ENCODE measurements at places on chromosomes 1 and 21. TPM values are rescaled to one million over a fixed set of nuclear protein-coding genes. Genes with fewer than 3 reads are reported as not detected.

DCDC2B gene
- total RNA-seq = not detected

DNA sequence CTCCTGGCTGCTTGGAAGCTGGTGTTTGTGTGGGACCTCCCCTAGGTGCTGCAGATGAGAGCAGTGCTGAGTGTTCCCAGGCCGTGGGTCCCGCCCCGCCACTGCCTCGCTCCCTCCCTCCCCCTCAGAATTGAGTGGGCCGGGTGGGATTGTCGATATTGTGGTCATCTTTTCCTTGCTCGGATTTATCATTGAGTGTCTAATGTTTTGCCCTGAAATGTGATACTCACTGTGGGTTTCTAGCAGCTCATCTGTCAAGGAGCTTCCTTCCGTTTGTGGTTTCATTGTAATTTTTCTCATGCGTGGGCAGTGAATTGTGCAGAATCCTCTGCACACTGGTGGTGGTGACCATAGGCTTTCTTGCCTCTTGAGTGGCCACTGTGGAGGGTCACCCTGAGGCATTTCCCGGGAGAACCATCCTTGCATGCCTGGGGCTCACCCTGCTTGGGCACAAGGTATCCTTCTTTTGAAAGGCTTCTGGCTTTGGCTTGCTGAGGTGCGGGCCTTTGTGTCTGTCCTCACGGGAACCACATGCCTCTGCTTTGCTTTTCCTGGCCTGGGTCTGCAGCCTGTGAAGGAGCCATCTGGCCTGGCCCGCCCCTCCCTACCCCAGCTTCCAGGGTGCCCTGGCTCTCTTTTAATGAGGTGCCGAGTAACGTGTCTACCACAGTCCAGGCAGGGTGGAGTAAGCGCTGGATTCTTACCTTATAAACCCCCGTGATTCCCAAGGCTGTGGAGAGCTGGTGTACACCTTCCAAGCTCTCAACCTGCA, 25.6 kb downstream of the SLX9 start:
- DNase-seq = no peak

MROH9 gene
- total RNA-seq = not detected

DNA sequence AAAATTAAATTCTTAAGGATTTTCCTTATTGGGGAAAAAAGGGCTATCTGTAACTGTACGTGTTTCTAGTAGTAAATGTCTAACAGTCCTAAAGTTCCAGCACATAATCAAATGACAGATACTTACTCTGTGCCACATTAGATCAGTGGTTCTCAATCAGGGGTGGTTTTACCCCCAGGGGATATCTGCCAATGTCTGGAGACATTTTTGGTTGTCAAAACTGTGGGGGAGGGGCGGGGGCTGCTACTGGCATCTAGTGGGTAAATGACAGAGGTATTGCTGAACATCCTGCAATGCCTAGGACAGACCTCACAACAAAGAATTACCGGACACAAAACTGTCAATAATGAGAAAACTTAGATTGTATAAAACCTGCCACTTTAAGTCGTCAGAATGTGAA, 33.4 kb upstream of the PTPRC start:
- DNase-seq = no peak

SLC45A1 gene
- total RNA-seq = 2.3 TPM

MYOM3 gene
- total RNA-seq = 0.13 TPM

C8B gene
- total RNA-seq = not detected

DNA sequence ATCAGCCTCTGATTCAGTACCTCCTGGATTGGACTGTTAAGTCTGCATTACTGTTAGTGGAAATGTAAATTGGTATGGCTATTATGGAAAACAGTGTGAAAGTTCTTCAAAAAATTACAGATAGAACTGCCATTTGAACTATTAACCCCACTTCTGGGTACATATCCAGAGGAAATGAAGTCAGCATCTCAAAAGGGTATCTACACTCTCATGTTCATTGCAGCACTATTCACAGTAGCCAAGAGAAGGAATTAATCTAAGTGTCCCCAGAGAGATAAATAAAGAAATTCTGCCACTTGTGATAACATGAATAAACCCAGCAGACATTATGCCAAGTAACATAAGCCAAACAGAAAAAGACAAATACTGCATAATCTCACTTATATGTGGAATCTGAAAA, 676.0 kb downstream of the PLA2G4A start:
- no peak for DNase-seq

GRCh38 chr1:167790117-167790516, 68.3 kb downstream of the MPZL1 start:
- no peak for DNase-seq

DNA sequence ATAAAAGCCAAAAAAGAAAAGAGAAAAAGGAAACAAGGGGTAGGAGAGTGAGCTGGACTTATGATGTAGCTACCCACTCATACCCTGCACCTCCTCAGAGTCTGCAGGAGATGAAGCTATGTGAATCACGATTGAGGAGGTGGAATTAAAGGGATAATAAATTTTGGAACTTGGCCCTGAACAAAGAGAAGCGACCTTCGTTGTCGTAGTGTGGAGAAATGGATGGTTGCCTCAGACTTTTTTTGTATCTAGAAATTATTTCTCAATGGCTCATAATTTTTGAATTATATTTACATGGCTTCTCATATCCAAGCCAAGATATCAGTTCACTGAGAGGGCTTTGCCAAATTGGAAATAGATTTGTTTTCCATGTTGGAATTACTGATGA, 37.8 kb upstream of the SIPA1L2 start:
- no peak for DNase-seq

PDIK1L gene
- 5.1 TPM for total RNA-seq

SF3B4 gene
- total RNA-seq = 6.0 TPM

- DNase-seq = no peak
These were observed 671 bp downstream of the HNRNPU start for GRCh38 chr1:244863491-244864252.

DNA sequence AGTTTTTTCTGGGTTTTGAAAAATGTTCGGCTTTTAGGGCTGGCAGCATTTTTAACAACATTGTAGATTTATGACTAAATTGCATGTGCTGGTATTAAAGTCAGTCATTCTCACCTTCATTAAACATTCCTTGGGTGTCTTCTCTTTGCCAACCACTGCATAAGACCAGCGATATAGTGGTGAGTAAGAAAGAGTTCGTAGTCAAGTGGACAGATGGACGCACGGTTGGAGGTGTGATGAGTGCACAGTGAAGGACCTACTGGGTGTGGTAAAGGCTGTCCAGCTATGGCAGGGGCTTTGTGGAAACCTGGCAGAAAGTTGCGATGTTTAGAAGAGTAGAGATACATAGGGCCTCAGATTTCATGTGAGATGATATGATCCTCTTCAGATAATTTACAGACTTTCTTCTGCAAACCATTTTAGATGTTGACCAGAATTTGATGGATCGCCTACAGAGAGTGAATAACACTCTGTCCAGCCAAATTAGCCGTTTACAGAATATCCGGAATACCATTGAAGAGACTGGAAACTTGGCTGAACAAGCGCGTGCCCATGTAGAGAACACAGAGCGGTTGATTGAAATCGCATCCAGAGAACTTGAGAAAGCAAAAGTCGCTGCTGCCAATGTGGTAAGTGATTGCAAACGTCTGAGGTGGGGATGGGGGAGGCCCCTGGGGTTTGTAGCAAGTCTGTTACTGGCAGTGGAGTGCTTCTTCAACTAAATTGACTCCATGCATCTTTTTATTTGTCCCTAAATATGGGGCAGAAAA, 56.0 kb upstream of the LAMC2 start:
- DNase-seq = no peak

- no peak for DNase-seq
These were observed 53.5 kb downstream of the ST3GAL3 start for GRCh38 chr1:43760745-43761317.

- no peak for DNase-seq
These were observed 108.0 kb upstream of the ADAR start for GRCh38 chr1:154716011-154716410.

GRCh38 chr1:85137660-85138059, 63.2 kb downstream of the SYDE2 start:
- DNase-seq = no peak

DNA sequence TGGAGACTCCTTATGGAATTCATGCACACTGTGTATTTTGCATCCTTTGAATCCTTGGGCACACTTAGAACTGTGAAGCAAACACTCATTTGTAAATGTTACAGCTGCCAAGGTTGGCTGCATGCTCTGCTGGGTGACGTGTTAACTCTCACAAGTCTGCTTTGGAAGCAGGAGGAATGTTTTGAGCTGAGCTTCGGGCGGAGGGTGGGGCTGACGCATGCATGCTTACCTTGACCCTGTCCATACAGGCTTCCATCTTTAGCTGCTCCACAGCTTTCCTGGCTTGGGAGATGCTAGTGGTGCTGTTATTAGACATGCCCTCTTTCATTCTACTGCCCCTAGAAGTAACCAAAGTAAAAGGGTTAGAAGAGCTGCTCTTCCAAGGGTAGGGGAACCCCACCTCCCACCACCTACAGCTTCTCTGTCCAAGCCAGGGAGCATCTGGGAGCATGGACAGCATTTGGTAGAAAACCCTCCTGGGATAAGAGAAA, 66.0 kb downstream of the GNG4 start:
- DNase-seq = no peak

TEX38 gene
- not detected for total RNA-seq

ADAM30 gene
- not detected for total RNA-seq

GRCh38 chr1:14913482-14914177, 239.9 kb upstream of the TMEM51 start:
- DNase-seq = no peak

DNA sequence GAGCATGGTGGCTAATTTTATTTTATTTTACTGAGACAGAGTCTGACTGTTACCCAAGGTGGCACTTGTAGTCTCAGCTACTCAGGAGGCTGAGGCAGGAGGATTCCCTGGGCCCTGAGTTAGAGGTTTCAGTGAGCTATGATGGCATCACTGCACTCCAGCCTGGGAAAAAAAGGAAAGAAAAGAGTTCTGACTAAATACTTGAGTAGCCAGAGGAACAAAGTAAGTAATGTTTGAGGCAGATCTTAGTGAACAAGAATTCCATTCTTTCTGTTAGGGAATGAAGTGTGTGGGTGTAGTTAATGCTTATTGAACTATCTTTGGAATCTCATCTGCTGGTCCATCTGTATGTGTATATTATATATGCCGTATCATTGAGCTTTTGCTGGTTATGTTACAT, 13.1 kb upstream of the EVI5 start:
- no peak for DNase-seq

GRCh38 chr1:41103766-41104165, 82.2 kb upstream of the SLFNL1 start:
- no peak for DNase-seq
